ENCODE measurements at places on chromosomes 11 and 22.

- DNase-seq, result no peak
Measured at GRCh38 chr11:123304828-123305466, 109.9 kb upstream of the CLMP start.

DNA sequence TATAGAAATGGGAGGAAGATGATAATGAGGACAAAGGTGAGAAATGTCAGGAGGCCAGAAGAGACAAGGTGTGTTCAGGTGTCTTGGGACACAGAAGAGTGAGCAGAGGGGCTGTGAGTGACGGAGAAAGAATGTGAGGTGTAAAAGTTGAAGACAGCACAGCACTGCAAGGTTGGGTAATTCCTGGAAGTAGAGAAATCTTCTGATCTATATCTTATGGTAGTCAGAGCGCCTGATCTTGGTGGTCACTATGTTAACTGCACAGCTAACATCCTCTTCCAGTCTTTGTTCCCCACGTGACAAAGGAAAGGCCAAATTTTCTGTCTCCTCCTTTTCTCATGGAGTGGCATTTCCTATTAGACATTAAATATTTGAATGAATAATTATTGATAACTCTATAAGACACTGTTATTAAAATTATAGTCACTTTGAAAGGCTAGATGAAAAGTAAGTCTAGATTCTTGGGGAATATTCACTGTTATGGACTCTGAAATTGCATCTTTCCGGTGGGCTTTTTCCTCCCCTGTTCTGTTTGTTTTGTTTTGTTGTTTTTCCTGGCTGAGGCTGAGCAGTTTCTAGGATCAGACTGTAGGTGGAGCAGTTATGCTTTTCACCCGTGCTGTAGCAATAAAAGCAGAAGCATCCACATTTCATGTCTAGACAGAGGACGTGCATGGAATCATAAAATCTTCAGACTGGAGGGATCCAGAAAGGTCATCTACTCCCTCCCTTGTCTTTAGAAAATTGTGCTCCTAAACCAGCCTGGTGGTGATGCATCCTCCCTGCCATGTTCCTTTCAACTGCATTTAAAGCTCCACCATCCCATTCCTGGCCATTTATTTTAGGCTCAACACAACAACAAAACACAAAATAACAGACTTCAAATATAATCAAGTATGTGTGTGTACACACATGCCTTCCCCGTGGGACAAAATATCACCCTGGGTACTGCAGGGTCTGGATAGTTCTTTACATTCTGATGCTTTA lies 26.6 kb downstream of the SC5D start:
- DNase-seq, result peak; percentile 55

- no peak for DNase-seq
Measured at GRCh38 chr11:89052220-89052619, 13.6 kb downstream of the GRM5 start.

- DNase-seq, result peak; percentile 67
Measured at GRCh38 chr11:15158351-15159015, 43.8 kb downstream of the INSC start.

GRCh38 chr11:2657697-2658284 lies 42.0 kb downstream of the KCNQ1OT1 start:
- DNase-seq, result no peak

GRCh38 chr11:117936973-117937372 lies 7.8 kb upstream of the TMPRSS13 start:
- no peak for DNase-seq

- DNase-seq, result no peak
Measured at GRCh38 chr11:103681855-103682254, 354.6 kb upstream of the DDI1 start.

DNA sequence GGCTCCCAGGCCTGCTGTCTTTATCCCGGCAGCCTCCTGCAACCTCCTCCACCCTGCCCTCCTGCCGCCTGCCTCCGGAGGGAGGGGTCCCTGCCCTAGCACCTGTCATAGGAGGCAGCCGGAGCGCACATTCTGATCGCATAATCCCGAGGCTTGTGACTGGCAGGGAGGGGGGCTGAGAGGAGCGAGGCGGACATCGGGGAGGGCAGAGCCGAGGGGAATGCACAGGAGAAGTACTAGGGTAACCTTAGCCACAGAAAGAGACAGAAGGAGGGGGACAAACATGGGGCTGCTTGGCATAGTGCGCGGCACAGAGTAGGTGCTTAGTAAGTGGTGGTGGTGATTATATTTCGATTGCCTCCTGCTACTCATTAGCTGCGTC lies 9.2 kb upstream of the ALX4 start:
- DNase-seq, result no peak

DNA sequence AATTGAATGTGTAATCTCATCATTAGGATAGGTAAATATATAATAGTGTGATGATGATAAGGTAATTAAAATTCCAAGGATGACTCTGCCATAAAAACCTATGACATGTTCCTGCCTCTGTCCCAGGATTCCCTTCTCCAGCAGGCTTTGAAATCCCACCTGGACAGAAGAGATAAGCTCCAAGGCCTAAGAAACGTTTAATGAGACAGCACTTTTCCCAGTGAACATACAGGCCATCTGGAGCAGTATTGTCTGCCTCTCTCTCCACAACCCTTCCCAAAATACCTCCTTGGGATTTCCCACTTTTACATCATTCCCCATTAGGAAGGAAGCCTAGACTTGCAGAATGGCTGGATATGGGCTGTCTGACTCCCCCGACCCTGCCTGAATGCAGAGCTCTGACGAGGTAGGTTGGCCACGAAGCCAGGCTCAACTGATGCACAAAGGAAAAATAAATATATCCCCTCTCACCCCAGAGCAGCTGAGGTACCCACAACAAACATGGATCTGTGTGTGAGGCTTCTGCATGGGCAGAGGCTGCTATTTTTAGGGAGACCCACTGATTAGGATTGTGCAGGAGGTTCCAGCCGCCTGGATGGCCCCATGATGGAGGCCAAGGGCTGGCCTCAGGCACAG lies 71.0 kb downstream of the TMPRSS5 start:
- peak; percentile 17 for DNase-seq

GRCh38 chr11:94602430-94603372 lies 35.5 kb downstream of the PIWIL4 start:
- peak; percentile 67 for DNase-seq

DNA sequence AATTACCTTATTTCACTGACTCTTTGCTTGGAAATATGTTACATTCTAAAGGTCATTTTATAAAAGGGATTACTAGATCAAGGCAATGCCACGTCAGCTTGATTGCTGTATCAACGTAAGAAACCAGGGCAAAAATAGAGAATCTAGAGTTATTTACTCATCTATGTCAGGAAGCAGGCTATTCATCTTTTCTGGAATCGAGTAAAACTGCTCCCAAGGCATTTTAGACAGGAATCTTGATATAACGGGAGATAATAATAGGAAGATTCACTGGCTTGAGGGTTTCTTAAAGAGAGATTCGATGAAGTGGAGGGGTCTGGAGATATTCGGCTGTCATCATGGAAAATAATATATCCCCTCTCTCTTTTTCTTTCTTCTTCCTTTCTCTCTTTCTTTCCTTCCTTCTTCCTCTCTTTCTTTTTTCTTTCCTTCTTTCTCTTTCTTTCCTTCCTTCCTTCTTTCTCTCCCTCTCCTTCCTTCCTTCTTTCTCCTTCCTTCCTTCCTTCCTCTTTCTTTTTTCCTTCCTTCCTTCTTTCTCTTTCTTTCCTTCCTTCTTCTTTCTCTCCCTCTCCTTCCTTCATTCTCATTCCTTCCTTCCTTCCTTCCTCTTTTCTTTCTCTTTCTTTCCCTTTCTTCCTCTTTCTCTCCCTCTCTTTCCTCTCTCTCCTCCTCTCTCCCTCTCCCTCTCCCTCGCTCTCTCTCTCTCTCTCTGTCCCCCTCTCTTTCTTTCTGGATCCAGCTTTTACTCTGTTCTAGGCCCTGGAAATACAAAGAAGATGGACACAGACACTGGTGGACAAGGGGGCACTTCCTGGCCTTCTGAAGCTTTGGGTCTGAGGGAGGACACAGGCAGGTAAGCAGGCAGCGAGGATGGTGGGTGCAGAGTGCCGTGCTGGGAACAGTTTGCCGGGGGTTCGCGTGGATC lies 18.1 kb upstream of the RASD2 start:
- DNase-seq, result no peak

DNA sequence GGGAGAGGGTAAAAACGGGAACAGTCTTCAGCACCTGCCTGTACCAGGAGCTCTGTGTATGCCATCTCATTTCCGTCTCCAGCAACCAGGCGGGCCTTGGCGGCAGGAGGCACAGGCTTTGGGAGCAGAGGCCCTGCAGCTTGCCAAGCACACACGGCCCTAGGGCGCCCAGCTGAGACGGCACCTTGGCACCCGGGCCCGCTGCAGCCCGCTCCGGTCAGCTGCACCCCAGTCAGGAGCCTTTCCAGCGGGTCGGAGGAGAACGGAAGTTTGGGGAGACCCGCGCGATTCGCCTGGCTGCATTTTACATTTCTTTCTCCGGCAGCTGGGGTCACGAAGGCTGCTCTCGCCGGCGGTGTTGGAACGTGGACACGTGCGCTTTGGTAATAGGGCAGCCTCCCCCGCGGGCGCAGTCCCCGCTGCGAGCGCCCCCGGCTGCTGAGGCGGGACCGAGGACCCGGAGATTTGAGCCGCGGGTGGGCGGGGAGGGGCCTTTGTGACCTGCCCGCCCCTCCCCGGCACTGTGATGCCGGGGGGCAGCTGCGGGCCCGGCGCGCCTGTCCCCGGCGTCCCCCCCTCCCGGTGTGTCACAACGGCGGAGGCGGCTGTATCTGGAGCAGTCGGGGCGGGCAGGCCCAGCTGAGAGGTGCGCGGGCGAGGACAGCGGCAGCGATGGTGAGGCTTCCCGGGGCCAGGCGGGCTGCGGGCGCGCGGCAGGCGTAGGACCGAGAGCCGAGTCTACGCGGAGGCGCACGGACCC lies at the start of gene TUBA8:
TSS of gene TUBA8 (plus strand) at position 616 of the 760 bp plus-strand sequence. CDS start at position 673, 57 bp downstream.
- DNase-seq, result peak; percentile 21

DNA sequence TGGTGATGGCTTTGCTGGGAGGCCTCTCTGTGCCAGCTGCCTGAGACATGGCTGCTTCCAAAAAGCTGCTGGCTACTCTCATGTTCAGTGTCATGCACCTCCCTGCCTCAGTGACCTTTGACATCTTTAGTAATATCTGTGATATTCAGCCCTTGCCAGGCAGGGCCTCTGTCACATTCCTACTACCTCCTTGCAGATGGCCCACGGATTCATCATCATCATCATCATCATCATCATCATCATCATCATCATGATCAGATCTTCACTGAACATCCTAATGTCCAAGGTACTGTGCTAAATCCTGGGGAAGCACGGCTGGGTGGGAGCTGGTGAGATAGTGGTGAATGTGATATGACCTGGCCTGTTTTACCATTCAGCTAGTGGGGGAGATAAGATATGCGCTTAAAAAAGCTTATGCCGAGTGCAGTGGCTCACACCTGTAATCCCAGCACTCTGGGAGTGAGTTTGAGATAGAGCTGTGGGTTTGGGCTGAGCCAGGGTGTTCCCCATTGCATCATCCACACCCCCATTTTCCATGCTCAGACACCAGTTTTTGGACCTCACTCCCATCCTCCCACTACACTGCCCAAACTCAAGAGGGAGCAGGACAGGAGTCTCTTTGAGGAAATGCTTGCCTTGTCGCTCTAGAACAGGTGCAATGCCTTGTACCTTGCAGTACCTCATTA lies 17.1 kb upstream of the TMPRSS13 start:
- no peak for DNase-seq

- peak; percentile 27 for DNase-seq
Measured at GRCh38 chr11:121613724-121614123, 161.0 kb upstream of the SORL1-AS1 start.

- peak; percentile 87 for DNase-seq
Measured at GRCh38 chr11:130522284-130522961, 74.0 kb downstream of the ADAMTS15 start.

DNA sequence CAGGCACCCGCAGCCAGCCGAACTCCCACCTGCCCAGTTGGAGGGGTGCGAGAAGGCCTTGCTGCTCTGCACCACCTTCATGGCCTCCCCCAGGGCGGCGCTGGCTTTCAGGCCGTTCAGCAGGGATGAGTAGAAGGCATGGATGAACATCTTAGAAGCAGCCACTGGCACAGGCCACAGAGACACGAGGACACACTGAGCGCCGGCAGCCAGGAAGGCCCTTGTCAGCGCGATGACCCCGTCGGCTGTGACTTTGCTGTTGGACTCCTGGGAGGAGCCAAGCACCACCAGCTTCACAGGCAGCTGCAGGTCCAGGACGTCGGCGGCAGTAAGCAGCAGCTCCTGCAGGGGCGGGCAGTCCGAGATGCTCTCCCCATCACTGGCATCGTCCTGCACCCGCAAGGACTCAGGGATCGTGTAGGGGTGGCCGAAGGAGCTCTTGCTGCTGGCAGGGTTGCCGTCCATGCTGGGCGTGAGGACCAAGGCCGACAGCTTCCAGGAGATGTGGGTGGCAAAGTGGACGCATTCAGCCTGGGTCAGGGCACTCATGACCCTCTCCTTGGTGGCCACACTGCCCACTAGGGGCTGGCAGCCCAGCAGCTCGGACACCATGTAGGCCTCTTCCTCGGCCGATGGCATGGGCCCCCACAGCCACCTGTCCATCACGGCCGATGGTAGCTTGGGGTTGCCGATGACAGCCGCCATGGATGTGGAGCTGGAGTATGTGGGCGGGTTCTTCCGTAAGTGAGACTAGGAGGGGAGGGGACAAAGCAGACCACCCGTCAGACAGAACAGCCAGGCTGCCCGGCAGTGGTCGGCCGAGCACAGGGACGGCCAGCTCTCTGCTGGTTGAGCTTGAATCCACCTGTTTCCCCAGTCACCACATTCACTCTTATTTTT lies 79.7 kb upstream of the PITPNB start:
- DNase-seq, result no peak

DNA sequence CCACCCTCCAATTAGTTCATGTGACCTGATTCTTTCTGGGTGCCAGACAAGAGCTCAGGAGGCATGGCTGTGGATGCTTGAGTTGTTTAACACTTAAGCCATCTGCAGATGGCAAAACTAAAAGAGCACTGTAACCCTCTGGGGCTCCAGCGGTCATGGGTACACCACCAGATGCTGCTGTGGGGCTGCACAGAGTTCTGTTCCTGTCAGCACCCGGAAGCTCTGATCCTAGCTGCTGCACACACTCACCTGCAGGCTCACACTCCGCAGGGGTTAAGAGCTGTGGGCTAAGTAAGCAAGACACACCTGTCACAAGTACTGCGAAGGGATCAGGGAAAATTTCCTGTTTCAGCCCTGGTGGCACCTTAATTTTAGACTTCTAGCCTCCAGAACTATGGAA lies 307.8 kb downstream of the C11orf87 start:
- DNase-seq, result no peak

DNA sequence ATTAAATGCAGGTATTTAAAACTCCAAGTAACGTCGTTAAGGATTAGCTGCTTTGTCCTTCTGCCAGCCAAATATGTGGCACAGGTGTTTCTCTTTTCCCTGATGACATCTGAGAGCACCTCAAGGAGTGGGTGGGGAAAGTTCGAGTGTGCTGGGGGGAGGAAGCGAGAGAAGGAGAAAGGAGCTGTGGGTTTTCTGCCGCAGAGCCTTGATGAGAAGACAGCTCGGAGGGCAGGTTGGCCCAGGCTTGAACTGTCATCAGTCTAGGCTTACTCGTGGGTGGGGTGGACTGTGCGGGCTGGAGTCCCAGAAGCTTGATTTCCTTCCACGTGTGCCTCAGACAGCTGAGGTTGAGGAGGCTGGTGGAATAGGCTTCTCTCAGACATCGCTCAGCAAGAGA lies 15.2 kb upstream of the SORL1-AS1 start:
- no peak for DNase-seq

GRCh38 chr11:46253258-46254132 lies 24.0 kb upstream of the CREB3L1 start:
- DNase-seq, result peak; percentile 84

GRCh38 chr22:17436382-17436980 lies 67.2 kb downstream of the CECR2 start:
- no peak for DNase-seq

GRCh38 chr11:129705933-129706332 lies 109.7 kb upstream of the TMEM45B start:
- DNase-seq, result no peak

GRCh38 chr11:32109138-32109537 lies 18.3 kb downstream of the RCN1 start:
- no peak for DNase-seq

- no peak for DNase-seq
Measured at GRCh38 chr22:50361688-50362087, 18.6 kb downstream of the PPP6R2 start.
